ENCODE measurements at places on chromosomes 7 and 10.

DNA sequence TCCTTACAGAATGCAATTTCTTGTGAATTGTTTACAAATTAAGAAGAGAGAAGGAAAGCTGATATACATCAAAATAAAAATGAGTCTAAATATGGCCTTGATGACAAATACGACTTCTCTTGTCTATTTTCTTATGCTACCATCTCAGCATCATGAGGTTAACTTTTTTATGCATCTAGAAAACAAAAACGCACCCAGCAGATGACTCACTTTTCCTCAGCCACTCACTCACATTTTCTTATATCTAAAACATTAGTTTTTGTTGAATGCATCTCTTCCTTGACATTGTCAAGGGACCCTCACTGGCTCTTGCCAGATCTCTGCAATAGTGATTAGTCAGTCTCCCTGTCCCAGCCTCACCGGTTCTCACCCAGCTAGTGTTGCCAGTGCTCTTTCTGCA, 256.4 kb upstream of the SLC26A5 start:
- DNase-seq, result no peak

- no peak for DNase-seq
These were observed 212.8 kb downstream of the ZNF365 start for GRCh38 chr10:62587011-62587410.

- peak; percentile 87 for DNase-seq
These were observed 63.5 kb downstream of the ZNF365 start for GRCh38 chr10:62437696-62438095.

- DNase-seq, result no peak
These were observed 1.8 kb downstream of the FOXI2 start for GRCh38 chr10:127738512-127739424.

- no peak for DNase-seq
These were observed 56.1 kb downstream of the HIBADH start for GRCh38 chr7:27606270-27607209.

GRCh38 chr7:158685693-158686092, 18.9 kb downstream of the NCAPG2 start:
- DNase-seq, result no peak

Data from suppressor macrophage treated with lipopolysaccharide for 1 hour (primary cell).